Calu3 (cell line): ENCODE measurements at places on chromosomes 6 and 20. TPM values are rescaled to one million over a fixed set of nuclear protein-coding genes. Genes with fewer than 3 reads are reported as not detected.

- peaks cover 9% of the 10 kb centered on the region for H3K4me1 ChIP-seq
- H3K27ac ChIP-seq, result no peak overlapping the region
- H3K4me3 ChIP-seq, result no peak overlapping the region
- no peaks in the 10 kb centered on the region for H3K36me3 ChIP-seq
- no peaks in the 10 kb centered on the region for H3K27me3 ChIP-seq
Observed at GRCh38 chr6:116145803-116146675, 20.1 kb upstream of the COL10A1 start.

DNA sequence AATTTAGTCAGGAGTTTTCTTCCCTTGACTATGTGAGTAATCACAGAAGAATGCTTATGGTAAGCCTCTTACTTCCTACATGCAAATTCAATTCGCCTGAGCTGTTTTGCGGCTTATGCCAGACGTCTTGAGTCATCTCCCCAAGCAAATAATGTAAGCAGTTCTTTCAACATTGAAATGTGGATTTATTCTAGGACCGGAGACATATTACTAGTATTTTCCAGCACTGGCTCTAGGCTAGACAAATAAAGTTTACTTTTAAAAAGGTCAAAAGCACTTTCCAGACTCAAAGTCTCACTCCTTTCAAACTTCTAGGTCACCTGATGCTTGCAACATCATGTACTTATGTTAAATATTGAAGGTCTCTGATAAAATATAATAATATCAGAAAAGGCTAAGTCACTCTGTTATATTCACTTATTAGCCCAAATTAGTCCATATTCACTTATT lies 38.1 kb upstream of the NOX3 start:
- H3K4me1 ChIP-seq, result peaks cover 30% of the 10 kb centered on the region
- H3K4me3 ChIP-seq, result no peak overlapping the region
- peak overlapping the region; percentile 82 for H3K27ac ChIP-seq
- DNase-seq, result peak; percentile 55
- H3K27me3 ChIP-seq, result no peaks in the 10 kb centered on the region

- H3K4me1 ChIP-seq, result no peaks in the 10 kb centered on the region
- DNase-seq, result no peak
- H3K4me3 ChIP-seq, result no peak overlapping the region
- no peaks in the 10 kb centered on the region for H3K27me3 ChIP-seq
- H3K27ac ChIP-seq, result no peak overlapping the region
Observed at GRCh38 chr6:106469882-106470281, 109.4 kb downstream of the CRYBG1 start.

DNA sequence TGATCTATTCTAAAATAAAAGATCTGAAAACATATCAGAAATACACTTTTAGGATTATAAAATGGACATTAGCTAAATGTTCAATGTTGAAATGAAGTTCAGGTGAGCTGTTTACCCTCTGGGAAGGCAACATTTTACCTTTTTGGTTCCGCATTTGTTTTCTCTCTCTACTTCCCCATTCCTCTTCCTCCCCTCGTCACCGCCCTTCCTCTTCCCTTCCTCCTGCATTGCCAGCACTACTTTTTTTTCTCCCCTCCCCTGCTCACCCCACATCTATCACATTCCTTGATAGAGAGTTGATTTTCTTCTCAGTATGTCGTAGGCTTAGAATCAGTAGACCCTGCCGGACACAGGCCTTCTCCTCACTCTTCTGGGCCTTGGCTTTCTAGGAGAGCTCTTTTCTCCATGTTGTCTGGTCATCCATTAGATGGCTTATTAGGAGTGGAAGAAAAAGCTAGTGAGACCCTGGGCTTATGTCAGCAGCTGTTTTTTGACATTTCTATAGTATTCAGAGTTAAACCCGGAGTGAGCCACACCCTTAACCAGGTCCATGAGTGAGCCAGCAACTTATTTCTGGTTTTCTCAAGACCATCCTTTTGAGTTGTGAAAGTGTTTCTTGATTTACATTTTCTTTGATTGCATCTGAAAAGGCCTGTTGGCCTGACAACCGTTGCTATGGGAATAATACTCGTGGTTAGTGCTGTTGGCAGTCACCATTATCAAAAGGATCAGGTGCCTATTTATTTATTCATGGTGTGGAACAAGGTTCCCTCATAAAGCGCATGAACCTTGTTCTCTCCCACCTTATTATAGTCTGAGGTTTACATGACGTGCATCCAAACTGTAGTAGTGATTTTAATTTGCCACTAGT lies 90.9 kb downstream of the DTD1 start:
- H3K27me3 ChIP-seq, result no peaks in the 10 kb centered on the region
- H3K27ac ChIP-seq, result no peak overlapping the region
- H3K4me1 ChIP-seq, result no peaks in the 10 kb centered on the region
- DNase-seq, result no peak

DNA sequence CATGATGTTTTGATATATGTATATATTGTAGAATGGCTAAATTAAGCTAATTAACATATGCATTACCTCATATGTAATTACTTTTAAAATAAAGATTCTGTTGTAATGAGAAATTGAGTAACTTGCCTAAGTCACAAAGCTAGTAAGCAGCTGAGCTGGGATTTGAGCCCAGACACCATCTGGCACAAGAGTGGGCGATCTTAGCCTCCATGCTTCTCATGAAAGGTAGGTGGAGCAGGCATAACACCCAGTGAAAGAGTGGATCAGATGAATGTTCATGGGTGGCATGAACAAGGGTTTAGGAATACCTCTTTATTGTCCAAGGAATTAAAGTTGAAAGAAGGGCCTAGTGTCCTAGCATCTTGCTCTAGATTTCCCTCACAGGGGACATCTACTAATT lies 365.4 kb downstream of the TFAP2B start:
- no peak overlapping the region for H3K27ac ChIP-seq
- H3K4me3 ChIP-seq, result no peak overlapping the region
- DNase-seq, result no peak

DNA sequence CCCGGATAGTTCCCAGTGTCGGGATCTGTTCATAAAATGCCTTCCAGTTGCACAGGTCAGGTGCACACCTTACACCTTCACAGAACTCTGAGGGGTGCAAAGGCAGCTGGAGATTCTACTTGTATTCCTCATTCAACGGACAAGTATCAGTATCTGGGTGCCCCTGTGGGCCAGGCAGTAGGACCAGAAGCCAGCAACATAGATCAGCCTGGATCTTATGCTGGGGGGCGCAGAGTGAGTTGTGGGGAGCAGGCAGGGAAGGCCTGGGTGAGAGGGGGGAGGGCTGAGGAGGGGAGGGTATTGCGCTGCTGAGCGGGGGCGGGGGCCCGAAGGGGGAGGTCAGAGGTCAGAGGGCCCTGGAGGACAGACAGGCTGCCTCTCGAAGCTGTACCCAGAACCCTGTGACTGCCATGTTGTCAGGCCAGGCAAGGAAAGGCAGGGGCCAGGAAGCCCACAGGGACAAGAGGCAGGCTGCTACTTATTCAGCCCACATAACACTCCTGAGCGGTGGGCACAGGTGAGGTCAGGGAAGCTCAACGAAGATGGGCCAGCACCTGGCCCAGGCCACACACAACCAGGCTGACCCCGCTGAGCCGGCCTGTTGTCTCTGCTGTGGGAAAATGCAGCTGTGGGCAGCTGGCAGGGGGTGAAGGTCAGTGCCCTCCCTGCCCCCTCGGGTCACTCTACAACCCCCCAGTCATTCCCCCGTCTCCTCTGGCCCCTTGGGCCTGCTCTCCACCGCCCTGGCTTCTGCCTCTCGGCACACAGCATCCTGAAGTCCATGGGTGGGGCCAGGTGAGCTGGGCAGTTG lies 1.1 kb downstream of the OPRL1 start:
- H3K27ac ChIP-seq, result peak overlapping the region; percentile 68
- peaks cover 32% of the 10 kb centered on the region for H3K4me1 ChIP-seq
- peaks cover 41% of the 10 kb centered on the region for H3K36me3 ChIP-seq
- H3K27me3 ChIP-seq, result peaks cover 60% of the 10 kb centered on the region

GRCh38 chr6:168131464-168132415 lies 52.7 kb upstream of the FRMD1 start:
- H3K36me3 ChIP-seq, result no peaks in the 10 kb centered on the region
- no peak for DNase-seq
- H3K4me3 ChIP-seq, result no peak overlapping the region

GRCh38 chr6:67884442-67884841 lies 750.6 kb upstream of the ADGRB3 start:
- no peaks in the 10 kb centered on the region for H3K27me3 ChIP-seq
- no peaks in the 10 kb centered on the region for H3K36me3 ChIP-seq
- DNase-seq, result no peak
- no peaks in the 10 kb centered on the region for H3K4me1 ChIP-seq
- H3K4me3 ChIP-seq, result no peak overlapping the region
- H3K27ac ChIP-seq, result no peak overlapping the region

GRCh38 chr20:53773792-53774401 lies 180.3 kb upstream of the ZNF217 start:
- peaks cover 6% of the 10 kb centered on the region for H3K36me3 ChIP-seq
- H3K27ac ChIP-seq, result peak overlapping the region; percentile 71
- H3K4me1 ChIP-seq, result peaks cover 42% of the 10 kb centered on the region
- no peak for DNase-seq

OOEP gene
- total RNA-seq, result 7.0 and 7.1 TPM in 2 replicates

CALHM4 gene
- total RNA-seq, result not detected in 2 replicates
